ENCODE measurements at places on chromosomes 6 and 20. TPM values are rescaled to one million over a fixed set of nuclear protein-coding genes. Genes with fewer than 3 reads are reported as not detected.

Gene RWDD2A
- total RNA-seq = 3.4 TPM

Gene CGA
- not detected for total RNA-seq

Gene ACSS1
- total RNA-seq = 114 TPM

Gene CENPW
- total RNA-seq = 0.60 TPM

Gene MUCL3
- total RNA-seq = not detected

Gene TBC1D7
- total RNA-seq = 22.6 TPM

Gene GHRH
- total RNA-seq = not detected

Gene FAM217A
- total RNA-seq = not detected

Data from heart left ventricle (tissue), 16 donors.